ENCODE measurements at places on chromosomes 5 and 9. TPM values are rescaled to one million over a fixed set of nuclear protein-coding genes. Genes with fewer than 3 reads are reported as not detected.

DNA sequence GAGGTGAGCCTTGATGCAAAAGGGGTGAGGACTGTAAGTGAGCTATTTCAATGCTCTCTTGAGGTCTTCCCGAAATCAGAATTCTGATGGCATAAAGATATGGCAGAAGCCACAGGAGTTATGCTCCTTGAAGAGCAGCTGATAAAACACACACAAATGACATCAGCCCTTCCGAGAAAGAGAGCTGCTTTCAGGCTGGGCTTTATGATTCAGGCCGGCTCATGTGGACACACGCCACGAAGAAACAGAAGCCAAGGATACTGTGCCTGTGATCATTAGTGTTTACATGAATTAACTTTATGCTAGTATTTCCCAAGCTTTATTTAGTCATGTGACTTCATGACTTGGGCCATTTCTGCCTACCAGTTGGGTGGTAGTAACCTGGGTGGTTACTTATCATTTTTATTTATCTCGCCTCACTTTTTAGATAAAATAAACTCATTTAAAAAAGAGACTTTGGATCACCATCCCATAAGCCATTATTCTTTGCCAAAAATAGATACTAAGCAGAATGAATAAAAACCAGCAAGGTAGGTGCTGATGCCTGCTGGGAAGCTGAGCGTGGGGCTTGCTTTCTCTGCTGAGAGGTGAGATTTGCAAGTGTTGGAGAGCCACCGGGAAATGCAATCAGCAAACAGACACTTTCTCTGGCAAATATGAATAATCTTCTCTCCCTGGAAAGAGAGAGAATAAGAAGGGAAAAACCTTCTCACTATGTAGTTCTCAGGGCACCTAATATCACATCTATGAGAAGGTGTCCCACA, 73.0 kb upstream of the SLC25A51 start:
- no peak for DNase-seq

GRCh38 chr9:113274474-113275156, 757 bp downstream of the CDC26 start:
- no peak for DNase-seq

- DNase-seq: no peak
Measured at GRCh38 chr5:84370176-84370575, 14.5 kb downstream of the EDIL3 start.

- DNase-seq: no peak
Measured at GRCh38 chr5:174431504-174431903, 292.9 kb upstream of the MSX2 start.

- no peak for DNase-seq
Measured at GRCh38 chr9:18775930-18776329, 257.1 kb downstream of the SAXO1 start.

GRCh38 chr9:121885345-121885901, 207.7 kb downstream of the TTLL11 start:
- DNase-seq: peak; percentile 40

- DNase-seq: peak; percentile 82
Measured at GRCh38 chr9:129889122-129889940, 54.1 kb downstream of the USP20 start.

Gene PCDHA12
- total RNA-seq: 0.25 TPM

Gene SAPCD2
- 2.7 TPM for total RNA-seq

Gene IGFBPL1
- not detected for total RNA-seq

Gene BOD1
- total RNA-seq: 34.1 TPM

Gene FGF1
- total RNA-seq: 2.0 TPM

Data from vagina (tissue), 2 donors.